ENCODE measurements at places on chromosomes 6 and 20.

DNA sequence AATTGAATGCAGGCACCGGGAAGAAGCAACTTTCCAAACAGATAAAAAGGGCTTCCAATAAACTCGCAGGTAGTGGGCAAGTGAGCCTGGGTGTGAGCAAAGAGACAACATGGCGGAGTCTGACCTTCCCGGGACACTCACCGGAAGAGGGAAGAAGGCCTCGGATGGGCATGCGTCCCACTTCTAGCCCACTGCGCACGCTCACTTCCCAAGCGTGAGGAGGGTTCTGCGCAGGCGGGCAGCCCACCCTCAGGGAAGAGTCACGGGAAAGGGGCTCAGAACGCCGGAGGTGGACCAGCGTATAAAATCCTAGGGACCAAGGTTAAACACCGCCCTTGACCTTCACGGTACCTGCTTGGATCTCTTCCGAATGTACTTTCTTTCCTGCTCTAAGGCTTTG is 95.5 kb upstream of the AFDN start:
- DNase-seq: no peak

GRCh38 chr6:40552941-40553340 is 34.2 kb downstream of the LRFN2 start:
- DNase-seq: no peak

GRCh38 chr20:38138086-38138778 is 26.8 kb downstream of the TGM2 start:
- no peak for DNase-seq

GRCh38 chr6:146770965-146771735 is 172.4 kb downstream of the ADGB start:
- DNase-seq: no peak

DNA sequence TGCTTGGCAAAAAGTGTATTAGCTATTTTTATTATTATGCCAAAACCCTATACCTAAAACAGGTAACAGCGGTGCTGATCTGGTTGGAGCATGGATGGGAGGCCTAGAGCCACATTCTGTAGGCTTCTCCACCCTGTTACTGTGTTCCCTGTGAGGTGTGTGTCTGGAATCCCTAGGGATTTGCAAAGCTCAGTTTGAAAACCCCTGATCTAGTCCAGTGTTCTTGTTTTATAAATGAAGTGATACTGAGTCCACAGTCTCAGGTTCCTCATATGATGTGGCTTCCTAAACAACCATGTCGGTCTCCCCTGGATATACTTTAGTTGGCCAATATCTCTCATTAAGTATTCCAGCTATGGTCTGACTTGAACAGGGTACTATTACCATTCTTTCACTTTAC is 16.3 kb downstream of the ACSS2 start:
- no peak for DNase-seq

GRCh38 chr6:9437836-9438235 is 977.0 kb downstream of the TFAP2A start:
- no peak for DNase-seq

- no peak for DNase-seq
These were observed 27.4 kb downstream of the KCNQ5 start for GRCh38 chr6:72649032-72649984.

GRCh38 chr20:59024111-59024530 is 4.9 kb downstream of the TUBB1 start:
- DNase-seq: no peak

DNA sequence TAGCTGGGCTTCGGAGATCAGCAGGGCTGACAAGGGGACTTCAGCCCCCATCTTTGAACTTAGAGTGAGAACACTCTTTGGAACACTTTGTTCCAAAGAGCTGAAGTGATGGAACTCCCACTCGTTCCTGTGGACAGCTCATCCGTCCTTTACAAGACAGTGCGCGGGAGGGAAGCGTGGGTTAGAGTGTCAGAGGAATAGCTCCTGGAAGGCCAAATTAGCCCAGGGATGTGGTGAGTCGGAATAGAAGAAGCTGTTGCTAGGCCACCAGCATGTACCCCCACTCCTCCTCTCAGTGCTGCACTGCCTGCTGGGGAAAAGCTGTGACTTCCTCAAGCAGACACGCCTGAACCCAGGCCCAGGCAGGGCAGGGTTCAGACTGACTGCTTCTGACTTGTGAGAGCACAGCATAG is 1.7 kb downstream of the SDCBP2 start:
- DNase-seq: no peak

DNA sequence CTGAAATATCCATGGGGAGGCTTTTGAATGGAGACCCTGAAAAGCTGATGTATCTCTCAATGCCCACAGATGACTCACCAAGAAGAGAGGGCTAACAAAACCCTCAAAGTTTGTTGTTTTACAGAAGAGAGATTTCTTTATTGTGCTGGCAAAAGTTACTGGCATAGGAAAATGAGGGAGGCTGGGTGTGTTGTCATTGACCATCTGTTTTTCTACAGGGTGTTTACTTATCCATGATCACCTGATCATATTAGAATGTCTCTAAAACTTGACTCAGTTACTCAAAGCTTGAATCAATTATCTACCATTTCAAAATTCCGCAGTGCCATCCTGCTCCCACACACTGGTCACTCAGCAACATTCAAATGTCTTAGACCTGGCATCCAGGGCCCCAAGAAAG is 9.8 kb downstream of the NCOA6 start:
- no peak for DNase-seq

DNA sequence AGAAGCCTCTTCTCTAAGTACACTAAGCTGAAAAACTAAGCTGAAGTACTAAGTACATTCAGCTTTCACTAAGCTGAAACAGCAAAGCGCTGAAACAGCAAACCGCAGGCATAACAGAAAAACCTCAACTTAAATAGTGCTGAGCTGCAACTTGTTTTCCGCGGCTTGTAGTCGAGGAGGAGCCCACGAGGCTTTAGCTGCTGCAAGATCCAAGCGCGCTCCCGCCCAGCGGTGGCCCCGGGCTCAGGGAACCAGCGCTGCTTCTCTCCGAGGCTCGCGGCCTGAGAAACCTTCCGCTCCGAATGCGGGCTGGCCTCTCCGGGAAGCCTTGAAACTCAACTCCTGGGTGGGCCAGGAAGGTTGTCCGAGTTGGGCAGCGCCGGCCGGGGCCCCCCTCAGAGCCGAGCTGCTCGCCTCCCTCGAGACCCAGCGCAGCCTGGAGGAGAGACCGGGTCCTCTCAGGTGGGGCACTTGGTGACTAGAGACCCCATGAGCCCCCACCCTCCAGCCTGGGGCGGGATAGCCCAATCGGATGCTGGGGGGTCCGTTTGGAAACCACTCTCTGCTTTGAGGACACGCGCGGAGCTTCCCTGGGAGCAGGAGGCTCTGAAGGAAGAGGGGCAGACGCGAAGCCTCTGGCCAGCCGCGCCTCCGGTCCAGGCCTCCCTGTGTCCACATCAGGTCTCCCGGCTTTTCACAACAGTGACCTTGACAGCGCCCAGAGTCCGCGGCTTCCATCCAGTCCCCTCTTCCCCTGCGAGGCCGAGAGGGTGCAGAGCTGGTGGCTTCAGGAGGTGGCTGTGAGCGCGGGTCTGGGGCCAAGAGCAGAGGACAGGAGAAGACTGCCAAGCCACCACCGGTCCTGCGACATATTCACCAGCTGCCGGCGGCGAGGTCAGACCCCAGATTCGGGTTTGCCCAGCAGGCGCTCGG is 38.1 kb upstream of the HLA-E start:
- DNase-seq: no peak

- DNase-seq: no peak
These were observed 196.5 kb upstream of the ZNF217 start for GRCh38 chr20:53789989-53790675.

DNA sequence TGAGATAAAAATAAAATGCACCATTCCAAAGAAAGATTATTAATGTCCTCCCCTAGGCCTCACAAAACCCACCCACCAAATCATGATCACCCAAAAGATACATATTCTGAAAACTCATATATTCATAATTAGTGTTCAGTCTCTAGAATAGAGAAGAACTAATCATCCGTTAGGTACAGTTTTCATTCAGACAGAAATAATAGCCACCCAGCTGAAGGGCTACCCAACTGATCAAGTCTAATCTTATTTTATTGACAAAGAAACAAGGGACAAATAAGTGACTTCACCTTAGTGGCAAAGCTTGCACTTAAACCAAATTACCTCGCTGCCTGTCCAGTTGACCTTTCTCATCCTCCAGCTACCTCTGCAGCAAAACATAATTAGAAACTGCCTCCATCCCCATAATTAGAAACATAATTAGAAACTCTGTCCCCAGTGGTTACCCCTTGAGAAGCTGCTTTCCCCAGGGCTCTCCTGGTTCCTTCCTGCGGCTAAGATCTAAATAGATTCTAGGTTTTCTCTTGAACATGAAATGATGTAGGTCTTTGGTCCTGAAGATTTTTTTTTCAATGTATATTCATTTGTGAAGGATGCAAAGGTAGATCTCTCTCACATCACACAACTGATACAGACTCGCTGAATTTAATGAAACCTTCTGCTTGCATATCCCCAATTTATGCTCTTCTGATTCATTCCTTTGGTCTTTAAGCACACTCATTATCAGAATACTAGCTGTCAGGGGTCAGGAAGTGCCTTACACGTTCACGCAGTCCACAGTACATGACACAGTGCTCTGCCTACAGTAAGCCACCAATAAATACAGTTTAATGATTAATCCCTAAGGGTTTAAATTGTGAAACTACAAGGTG is 46.3 kb downstream of the HBS1L start:
- DNase-seq: no peak
